ENCODE measurements at places on chromosomes 7 and 10.

- DNase-seq, result no peak
These were observed 59.4 kb downstream of the SHH start for GRCh38 chr7:155752756-155753445.

DNA sequence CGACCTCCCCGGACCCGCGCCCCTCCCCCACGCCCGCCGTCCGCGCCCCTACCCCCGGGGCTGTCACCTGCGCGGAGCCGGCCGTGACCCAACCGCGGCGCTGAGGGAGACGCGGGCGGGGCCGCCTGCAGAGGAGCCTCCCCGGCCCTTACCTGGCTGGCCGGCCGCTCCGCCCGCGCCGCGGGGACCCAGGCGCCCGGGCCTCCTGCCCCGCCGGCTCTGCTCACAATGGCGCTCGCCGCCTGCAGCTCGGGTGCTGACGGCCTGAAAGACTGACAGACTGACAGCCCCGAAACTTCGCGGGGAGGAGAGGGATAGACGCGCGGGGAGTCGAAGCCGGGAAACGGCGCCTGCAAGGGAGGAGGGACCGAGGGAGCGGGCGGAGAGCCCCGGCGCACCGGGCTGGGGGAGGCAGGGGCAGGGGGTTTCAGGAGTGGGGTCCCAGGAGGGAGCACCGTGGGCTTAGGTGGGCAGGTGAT lies 393 bp downstream of the ZNF467 start:
- DNase-seq, result no peak

GRCh38 chr7:115363916-115364315 lies 442.0 kb downstream of the MDFIC start:
- no peak for DNase-seq

DNA sequence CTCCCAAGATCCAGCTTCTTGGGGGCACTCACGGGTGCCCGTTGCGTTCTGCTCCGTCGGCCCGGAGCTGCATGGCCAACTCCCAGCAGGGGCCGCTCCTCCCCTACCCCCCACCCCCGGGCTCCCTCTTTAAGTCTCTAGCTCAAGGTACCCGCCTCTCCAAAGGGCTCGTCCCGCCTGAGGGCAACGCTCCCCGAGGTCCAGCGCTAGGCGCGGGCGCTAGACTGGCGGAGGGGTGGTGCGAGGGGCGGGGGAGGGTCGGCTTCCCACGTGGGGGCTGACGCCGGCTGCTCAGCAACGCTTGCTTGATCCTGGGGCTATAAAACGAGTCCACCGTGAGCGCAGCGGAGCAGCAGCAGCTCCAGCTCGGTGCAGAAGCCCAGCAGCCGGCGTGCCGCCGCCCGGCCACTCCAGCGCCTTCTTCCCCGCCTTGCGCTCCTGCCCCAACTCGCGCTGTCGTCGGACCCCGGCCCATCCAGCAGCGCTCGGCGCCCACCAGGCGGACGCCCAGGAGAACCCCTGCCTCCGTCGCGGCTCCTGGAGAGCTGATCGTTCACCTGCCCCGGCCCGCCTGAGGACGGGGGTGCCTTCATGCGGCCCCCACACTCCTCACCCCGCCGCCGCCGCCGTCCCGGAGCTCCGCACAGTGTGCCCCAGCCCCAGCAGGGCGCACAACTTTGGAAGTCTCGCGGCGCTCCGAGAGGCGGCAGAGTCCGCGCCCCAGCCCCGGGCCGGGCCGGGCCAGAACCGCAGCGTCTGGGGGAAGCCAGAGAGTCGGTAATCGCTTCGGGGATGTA lies at the start of gene ADRA2A:
ADRA2A (plus strand) TSS at position 348 of the 797 bp plus-strand sequence. CDS start 968 bp downstream, outside the sequence.
- DNase-seq, result peak; percentile 86

- DNase-seq, result no peak
These were observed 1129.4 kb upstream of the LRRTM3 start for GRCh38 chr10:65796472-65796871.

DNA sequence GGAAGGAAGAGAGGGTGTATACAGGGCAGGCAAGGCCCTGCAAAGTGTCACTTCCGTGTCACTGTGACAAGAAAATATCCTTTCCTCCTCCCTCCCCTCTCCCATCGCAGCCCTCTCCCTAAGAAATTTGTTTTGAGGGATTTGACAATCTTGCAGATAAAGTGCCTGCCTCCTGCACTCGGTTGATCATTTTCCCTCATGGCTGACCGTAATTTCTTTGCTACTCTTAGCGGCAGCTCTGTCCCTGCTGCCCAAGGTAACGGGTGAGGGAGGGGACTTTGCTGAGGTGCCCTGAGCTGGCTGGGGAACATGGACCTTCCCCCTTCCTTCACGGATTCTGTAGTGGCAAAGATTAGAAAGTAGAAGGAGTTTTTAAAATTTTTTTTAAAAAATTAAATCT lies 179.1 kb downstream of the TCF7L2 start:
- peak; percentile 40 for DNase-seq

DNA sequence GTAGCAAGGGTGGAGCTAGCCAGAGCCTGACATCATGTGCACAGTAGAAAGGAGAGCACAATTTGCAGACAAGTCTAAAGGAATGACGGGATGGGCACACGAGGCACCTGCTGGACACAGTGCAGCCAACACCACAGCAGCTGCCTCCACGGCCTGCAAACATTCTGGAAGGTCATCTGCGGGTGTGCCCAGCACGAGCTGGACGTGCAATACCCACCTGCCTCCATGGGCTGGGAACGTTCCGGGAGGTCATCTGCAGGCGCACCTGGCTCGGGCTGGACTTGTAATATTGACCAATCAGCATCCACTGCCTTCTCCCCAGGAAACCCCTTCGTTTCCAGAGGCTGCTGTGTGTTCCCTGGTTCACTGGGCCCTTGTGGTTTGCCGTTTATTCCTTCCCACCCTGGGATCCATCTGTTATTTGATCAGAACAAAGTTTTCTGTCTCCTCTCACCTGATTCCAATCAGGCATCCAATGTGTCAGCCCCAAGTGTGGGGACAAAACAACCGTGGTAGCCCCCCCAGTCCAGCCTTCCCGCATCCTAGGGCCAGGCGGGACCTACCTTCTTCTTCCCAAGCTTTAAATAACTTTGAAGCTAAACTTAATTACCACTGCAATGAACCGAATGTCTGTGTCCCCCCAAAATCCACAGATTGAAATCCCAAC lies 243.4 kb upstream of the PPP2R2D start:
- peak; percentile 27 for DNase-seq

- no peak for DNase-seq
These were observed 921.1 kb upstream of the GHITM start for GRCh38 chr10:83218205-83218604.

DNA sequence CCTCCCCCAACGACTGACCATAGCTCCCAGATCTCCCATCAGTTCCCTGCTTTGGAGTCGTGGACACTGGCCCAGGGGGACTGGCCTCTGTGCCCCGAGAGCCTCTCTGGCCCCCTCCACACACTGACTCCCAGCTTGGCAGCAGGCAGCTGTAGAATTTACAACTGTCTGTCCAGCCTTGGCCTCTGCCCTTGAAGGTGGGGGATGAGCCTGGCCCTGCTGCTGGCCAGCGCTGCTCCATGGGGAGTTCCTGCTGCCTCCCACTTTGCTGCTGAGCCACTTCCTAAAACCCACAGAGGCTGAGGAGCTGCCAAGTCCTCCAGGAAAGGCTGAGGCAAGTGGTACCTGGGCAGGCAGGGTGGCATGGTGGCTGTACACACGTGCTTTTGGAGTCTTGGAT lies 147.1 kb downstream of the WDR11 start:
- DNase-seq, result no peak

- DNase-seq, result no peak
These were observed 11.1 kb downstream of the JMJD1C start for GRCh38 chr10:63454631-63455030.

- DNase-seq, result no peak
These were observed 21.1 kb downstream of the CUL1 start for GRCh38 chr7:148719753-148720152.

- peak; percentile 81 for DNase-seq
These were observed 630 bp downstream of the RSBN1L start for GRCh38 chr7:77696643-77697534.

GRCh38 chr10:44382131-44382858 lies 2.6 kb downstream of the CXCL12 start:
- peak; percentile 82 for DNase-seq

DNA sequence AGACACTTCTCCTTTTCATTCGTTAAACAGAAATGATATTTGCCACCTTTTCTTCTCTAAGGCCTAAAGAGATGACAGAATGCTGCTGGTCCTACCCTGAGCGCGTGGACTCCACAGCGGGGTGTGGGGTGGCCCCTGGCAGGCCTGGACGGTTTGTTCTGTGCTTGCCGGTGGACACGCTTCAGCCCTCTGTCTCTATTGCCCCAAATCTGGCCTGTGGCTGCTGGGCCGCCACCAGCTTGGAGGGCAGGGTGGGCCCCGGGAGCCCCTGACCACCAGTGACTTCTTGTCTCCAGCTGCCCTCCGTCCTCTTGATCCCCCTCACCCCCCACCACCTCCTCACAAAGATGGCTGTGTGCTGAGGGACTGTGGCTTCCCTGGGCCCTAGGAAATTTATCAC lies 5.7 kb downstream of the CHST3 start:
- DNase-seq, result no peak

DNA sequence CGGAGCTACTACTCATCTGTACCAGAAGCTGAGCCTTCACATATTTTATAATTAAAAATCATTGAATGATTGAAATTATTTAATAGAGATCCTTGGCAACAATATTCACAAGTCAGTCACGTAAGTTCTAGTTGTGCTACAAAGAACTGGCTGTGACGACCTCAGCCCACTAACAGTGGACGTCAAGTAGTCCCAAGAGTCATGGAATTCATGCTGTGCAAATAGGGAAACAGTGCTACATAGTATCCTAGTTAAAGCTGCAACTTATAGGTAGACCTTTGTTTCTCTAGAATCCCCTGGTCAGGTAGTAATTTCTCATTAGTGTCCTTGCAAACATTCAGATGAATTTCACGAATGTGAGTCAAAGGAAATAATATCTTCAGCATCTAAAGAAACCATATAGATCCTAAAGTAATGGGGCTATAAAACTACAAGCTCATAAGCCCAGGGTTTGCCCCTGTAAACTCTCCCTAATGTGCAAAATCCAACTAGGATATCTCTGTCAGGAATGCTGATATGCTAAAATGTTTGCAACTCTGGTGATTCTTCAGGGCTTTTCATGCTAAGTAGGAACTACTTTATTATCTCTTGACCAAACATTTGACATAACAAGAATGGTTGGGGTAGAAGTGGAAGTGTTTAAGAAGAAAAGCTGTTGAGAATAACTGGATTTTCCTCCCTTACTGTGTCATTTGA lies 31.2 kb downstream of the CFAP69 start:
- no peak for DNase-seq

- DNase-seq, result no peak
These were observed 5.1 kb downstream of the PTTG1IP2 start for GRCh38 chr7:90474284-90475210.

- peak; percentile 55 for DNase-seq
These were observed 10.9 kb upstream of the INPP5A start for GRCh38 chr10:132526676-132527075.

GRCh38 chr10:129727071-129727470 lies 237.0 kb downstream of the EBF3 start:
- peak; percentile 26 for DNase-seq

DNA sequence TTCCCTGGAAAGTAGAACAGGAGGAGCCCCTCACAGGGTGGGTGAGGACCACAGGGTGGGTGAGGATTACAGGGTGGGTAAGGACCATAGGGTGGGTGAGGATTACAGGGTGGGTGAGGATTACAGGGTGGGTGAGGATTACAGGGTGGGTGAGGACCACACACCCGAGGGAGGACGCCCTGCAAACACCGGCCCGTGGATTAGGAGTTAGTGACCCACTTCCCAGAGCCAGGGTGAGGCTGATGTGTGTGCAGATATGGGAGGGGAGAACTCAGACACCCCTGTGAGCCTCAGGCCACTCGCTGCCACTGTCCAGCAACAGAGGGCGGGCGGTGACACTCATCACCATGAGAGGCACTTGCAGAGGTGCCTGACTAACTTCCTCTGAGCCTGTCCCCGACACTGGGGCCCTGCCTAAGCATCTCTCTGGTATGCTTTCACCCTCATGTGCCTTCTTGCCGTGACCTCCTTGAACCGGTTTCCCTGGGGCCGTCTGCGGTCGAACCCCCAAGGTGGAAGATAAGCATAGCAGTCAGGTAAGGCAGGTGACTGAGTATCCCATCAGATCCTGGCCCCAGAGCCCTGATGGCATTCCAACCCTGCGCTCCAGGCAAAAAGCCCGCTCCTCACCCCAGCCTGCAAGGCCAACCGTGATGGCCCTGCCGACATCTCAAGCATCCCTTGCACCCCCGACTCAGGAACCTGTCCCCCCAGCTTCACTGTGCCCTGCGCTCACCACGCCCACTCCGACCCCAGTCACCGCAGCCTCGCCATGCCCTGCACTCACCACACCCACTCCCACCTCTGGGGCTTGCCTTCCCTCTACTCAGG lies 74.1 kb downstream of the FAM53B start:
- peak; percentile 64 for DNase-seq

- no peak for DNase-seq
These were observed 894.4 kb downstream of the KCNMA1 start for GRCh38 chr10:76743169-76743568.

DNA sequence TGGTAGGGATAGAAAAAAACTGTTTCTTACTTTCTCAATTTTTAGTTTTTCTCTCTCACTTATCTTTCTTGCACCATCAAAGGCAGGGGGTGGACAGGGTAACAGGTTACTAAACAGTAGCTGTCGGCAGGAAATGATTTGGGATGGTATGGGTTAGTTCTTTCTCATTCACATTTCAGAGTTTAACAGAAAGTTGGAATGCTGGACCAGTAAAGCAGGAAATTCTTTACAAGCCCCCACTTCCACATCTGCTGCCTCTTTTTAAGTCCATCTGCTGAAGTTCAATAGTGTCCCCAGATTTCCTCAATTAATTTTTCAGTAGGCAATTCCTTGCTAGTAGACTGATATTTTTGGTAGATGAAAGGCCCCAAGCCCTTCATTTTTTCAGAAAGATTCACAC lies 23.3 kb downstream of the TWIST1 start:
- DNase-seq, result no peak

- DNase-seq, result no peak
These were observed 17.9 kb downstream of the TES start for GRCh38 chr7:116228241-116228640.

DNA sequence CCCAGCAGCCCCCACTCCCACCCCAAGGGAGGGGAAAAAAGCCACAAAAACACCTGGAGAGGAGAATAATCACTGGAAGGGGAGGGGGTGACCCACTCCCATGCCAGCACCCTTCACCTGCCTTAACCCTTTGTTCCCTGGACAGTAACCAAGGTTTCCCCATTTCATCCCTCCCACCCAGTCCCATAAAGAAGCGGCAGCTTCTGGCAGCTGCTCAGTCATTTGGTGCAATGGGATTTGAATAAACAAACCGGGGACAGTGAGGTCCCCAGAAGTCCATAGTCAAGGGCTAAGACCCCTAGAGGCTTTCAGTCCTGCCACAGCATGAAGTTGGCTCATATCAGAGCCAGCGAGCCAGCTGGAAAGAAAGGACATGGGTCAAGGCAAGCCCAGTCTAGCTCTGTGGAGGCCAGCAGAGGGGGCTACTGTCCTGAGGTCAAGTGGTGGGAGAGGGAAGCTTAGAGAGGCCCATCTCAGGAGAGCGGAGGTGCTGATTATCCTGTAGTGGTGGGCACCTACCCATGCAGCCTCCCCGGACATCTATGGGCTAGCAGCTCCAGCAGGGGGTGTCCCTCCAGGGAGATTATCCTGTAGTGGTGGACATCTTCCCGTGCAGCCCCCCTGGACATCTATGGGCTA lies 58.9 kb upstream of the LBX1 start:
- DNase-seq, result peak; percentile 81
